Myometrial cell (primary cell): ENCODE measurements at places on chromosomes 3 and 15. TPM values are rescaled to one million over a fixed set of nuclear protein-coding genes. Genes with fewer than 3 reads are reported as not detected.

KBTBD13 gene
- total RNA-seq: not detected in 2 replicates

FILIP1L gene
- total RNA-seq: 35.1 and 40.1 TPM in 2 replicates

GOLGA8S gene
- total RNA-seq: not detected in 2 replicates

DYNLT2B gene
- total RNA-seq: 12.6 and 30.8 TPM in 2 replicates

ZPLD1 gene
- not detected in 2 replicates for total RNA-seq

TMCO5A gene
- not detected in 2 replicates for total RNA-seq

MAP2K1 gene
- 33.4 and 34.0 TPM in 2 replicates for total RNA-seq

PTH1R gene
- 1.4 and 1.6 TPM in 2 replicates for total RNA-seq

AADACL2 gene
- not detected in 2 replicates for total RNA-seq

PTPRG gene
- 15.6 and 16.3 TPM in 2 replicates for total RNA-seq

CKMT1A gene
- total RNA-seq: not detected in 2 replicates

KCNAB1 gene
- 0.53 TPM in 1 of 2 replicates, not detected in the other for total RNA-seq

HEMK1 gene
- total RNA-seq: 24.8 and 25.9 TPM in 2 replicates

GUCA1C gene
- not detected in 2 replicates for total RNA-seq

CPN2 gene
- not detected in 2 replicates for total RNA-seq

LRRC31 gene
- total RNA-seq: not detected in 2 replicates

SCAMP5 gene
- total RNA-seq: 2.0 and 5.5 TPM in 2 replicates

EIF2B5 gene
- 19.9 and 20.4 TPM in 2 replicates for total RNA-seq

UROC1 gene
- not detected in 2 replicates for total RNA-seq

ICE2 gene
- total RNA-seq: 6.9 and 21.3 TPM in 2 replicates

IQCB1 gene
- 9.4 and 11.0 TPM in 2 replicates for total RNA-seq

PLA1A gene
- 0.18 TPM in 1 of 2 replicates, not detected in the other for total RNA-seq

FAM107A gene
- under 0.01 TPM in 1 of 2 replicates, not detected in the other for total RNA-seq

UBA7 gene
- 36.3 and 41.8 TPM in 2 replicates for total RNA-seq

GPR149 gene
- not detected in 2 replicates for total RNA-seq

EFCAB12 gene
- total RNA-seq: 0.35 TPM in 1 of 2 replicates, not detected in the other

ADCY5 gene
- total RNA-seq: 0.53 TPM in 1 of 2 replicates, not detected in the other

AMOTL2 gene
- total RNA-seq: 105 and 107 TPM in 2 replicates

TPM1 gene
- 331 and 365 TPM in 2 replicates for total RNA-seq

IQSEC1 gene
- total RNA-seq: 5.8 and 10.4 TPM in 2 replicates

IGDCC3 gene
- not detected in 2 replicates for total RNA-seq

ISL2 gene
- under 0.01 and 1.7 TPM in 2 replicates for total RNA-seq

GOLGA8R gene
- total RNA-seq: 0.18 and 1.2 TPM in 2 replicates

CLDN18 gene
- not detected in 2 replicates for total RNA-seq

MEX3B gene
- total RNA-seq: 2.9 and 4.1 TPM in 2 replicates

MCF2L2 gene
- total RNA-seq: 0.29 and 0.71 TPM in 2 replicates

ZNF774 gene
- total RNA-seq: 0.18 and 0.29 TPM in 2 replicates

DUOX1 gene
- not detected in 2 replicates for total RNA-seq

MYZAP gene
- 4.3 and 6.7 TPM in 2 replicates for total RNA-seq

TIMP4 gene
- 12.9 and 21.3 TPM in 2 replicates for total RNA-seq

ARHGAP11A gene
- 18.5 and 29.2 TPM in 2 replicates for total RNA-seq

TRH gene
- 0.18 and 0.86 TPM in 2 replicates for total RNA-seq

SAMMSON gene
- not detected in 2 replicates for total RNA-seq

UCN2 gene
- not detected in 2 replicates for total RNA-seq

GOLGA6D gene
- not detected in 2 replicates for total RNA-seq
